Sciatic nerve (tissue), 2 donors: ENCODE measurements at places on chromosomes 2 and 18. TPM values are rescaled to one million over a fixed set of nuclear protein-coding genes. Genes with fewer than 3 reads are reported as not detected.

Gene PRSS56
- not detected for total RNA-seq

- no peak for DNase-seq
Observed at GRCh38 chr2:156087875-156088274, 244.6 kb downstream of the NR4A2 start.

Gene CNRIP1
- 41.7 TPM for total RNA-seq

GRCh38 chr2:240450532-240451107 is 15.2 kb downstream of the GPC1 start:
- DNase-seq = no peak

Gene SCN9A
- 25.5 TPM for total RNA-seq

Gene GPR39
- total RNA-seq = 0.31 TPM

GRCh38 chr2:218224186-218224585 is 7.2 kb downstream of the ARPC2 start:
- no peak for DNase-seq
